ENCODE measurements at places on chromosomes 2 and 18. TPM values are rescaled to one million over a fixed set of nuclear protein-coding genes. Genes with fewer than 3 reads are reported as not detected.

The BUB1 gene
- 45.8 TPM for total RNA-seq

GRCh38 chr2:20282916-20283592 is 58.1 kb upstream of the SDC1 start:
- peak; percentile 33 for DNase-seq

The DSG4 gene
- not detected for total RNA-seq

DNA sequence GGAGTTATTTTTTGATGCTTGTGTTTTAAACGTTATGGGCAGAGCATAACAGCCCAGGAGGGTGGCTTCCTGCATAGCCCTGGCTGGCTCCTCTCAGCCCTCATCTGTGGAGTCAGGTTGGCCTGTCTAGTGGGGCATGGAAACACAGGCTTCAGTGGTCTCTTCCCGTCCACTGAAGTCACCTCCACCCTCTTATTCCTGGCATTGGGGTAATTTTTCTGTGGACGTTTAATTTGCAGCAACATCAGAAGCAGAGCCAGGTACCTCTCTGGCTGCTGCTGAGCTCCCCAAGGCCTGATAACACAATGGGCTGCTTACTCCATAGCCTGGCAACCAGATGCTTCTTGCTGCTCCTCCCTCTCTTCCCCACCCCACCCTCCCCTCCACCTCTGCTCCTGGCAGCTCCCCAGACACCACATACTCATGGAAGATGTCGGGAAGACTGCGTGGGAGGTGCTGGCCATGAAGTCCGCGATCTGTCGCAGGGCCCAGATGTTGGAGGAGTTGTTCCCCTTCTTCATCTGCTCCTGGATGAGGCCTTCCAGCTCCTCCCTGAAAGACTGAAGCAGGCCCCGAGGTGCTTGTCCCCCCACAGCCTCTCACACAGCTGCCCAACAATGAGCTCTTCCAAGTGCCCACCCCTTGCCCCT is 64.0 kb downstream of the ADD2 start:
- no peak for DNase-seq

DNA sequence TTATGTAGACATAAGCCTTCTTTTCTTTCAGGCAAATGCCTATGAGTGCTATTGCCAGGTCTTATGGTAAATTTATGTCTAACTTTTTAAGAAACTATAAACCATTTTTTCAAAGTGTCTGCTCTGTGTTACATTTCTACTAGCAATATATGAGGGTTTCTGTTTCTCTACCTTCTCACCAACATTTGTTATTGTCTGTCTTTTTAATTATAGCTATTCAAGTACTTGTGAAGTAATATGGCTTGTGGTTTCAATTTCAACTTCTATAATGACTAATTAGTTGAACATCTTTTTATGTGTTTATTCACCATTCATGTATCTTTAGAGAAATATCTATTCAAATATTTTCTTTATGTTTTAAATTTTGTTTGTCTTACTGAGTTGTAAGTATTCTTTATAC is 213.1 kb upstream of the MC4R start:
- no peak for DNase-seq

DNA sequence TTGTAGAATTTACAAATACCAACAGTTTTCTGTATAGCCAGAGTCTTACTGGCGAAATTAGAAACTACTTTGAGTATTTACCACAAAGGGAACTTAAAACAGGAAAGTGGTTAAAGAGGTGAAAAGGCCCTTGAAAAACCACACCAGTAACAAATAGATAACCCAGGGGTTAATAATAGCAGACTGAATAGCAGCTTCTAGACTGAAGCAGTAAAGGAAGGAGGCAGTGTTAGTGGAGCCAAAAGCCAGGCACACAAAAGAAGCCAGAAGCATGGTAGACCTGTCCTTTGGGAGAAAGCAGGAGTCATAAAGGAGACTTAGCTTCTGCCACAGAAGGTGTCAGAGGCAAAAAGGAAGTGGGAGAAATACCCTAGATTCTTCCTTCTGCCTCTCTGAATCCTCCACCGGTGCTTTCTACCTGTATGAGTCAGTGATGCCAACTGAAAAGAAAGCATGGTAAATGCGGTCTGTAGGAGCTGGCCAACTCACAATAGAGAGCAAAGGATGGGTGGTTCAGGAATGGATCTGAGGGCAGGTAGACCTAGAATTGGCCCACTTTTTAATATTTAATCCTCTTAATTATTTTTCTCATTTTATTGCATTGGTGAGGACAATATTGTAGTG is 97.3 kb downstream of the ARL6IP6 start:
- DNase-seq, result no peak

- no peak for DNase-seq
These were observed 11.2 kb downstream of the CFAP210 start for GRCh38 chr2:169683054-169683424.

GRCh38 chr2:55159037-55159651 is 72.9 kb downstream of the CLHC1 start:
- DNase-seq, result no peak

DNA sequence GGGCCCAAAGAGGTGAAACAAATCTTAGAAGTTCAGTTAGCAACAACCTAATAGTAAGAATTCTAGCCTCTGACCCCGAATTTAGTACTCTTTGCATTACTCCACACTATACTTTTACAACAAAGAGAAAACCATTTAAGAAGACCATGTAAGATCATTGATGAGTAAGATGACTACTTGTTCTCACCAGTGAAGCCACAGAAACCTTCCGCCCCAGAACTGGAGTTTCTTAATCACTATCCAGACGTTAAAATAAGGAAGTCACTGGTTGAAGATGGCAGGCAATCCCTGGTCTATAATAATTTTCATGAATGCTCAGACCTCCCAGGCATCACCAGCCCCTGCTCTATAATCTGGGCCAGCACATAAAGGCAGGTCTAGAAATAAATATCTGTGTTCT is 95.0 kb downstream of the TMEM163 start:
- DNase-seq, result no peak

GRCh38 chr2:16816016-16816415 is 150.4 kb upstream of the CYRIA start:
- DNase-seq, result no peak

The RAB17 gene
- not detected for total RNA-seq

DNA sequence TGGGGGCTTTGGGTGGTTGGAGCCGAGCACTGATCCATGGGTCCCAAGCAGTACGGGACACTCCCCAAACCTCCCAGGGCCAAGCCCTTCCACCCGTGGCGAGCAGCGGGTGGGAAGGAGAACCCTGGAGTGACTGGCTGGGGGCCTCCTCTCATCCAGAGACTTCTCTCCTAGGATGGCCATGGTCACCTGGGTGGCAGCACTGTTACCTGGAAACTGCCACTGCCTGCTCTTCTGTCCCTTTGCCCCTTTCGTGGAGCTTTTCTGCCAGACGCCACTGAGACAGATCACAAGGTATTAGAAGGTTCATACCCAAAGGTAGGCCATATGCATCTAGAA is 26.9 kb downstream of the CENPO start:
- DNase-seq, result no peak

The LIPG gene
- total RNA-seq, result under 0.01 TPM

- peak; percentile 42 for DNase-seq
These were observed 76.3 kb upstream of the GALNT5 start for GRCh38 chr2:157181234-157181633.

GRCh38 chr2:98867539-98868309 is 68.3 kb downstream of the CRACDL start:
- DNase-seq, result peak; percentile 33

The EVX2 gene
- not detected for total RNA-seq

The FEV gene
- not detected for total RNA-seq

The UGT1A6 gene
- total RNA-seq, result not detected

- DNase-seq, result no peak
These were observed 18.6 kb downstream of the ZBTB14 start for GRCh38 chr18:5276947-5277346.

DNA sequence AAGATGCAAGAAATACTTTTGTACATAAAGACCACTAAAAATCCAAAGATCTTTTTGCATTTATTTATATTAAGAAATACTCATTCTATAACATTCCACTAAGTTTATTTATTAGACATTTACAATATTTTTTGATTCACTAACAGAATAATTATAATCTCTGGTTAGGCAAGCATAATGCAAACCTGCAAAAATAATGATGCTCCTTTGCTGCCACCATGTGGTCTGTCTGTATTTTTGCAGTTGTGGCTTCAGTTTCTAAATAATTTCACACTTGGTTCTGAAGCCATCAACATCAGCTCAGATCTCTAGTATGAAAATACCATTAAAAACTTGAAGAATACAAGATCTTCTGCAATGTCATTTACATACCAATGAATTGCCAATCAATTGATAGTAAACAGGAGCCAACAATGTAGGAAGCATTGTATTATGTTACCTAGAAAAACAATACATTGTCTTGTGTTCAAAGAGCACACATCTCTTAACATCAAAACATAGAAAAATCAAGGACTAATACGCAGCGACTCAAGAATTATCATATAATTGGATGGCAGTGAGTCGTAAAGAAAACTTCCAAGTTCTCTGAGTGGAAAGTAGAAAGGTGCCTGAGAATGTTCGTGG is 28.8 kb upstream of the WDR75 start:
- DNase-seq, result peak; percentile 74

DNA sequence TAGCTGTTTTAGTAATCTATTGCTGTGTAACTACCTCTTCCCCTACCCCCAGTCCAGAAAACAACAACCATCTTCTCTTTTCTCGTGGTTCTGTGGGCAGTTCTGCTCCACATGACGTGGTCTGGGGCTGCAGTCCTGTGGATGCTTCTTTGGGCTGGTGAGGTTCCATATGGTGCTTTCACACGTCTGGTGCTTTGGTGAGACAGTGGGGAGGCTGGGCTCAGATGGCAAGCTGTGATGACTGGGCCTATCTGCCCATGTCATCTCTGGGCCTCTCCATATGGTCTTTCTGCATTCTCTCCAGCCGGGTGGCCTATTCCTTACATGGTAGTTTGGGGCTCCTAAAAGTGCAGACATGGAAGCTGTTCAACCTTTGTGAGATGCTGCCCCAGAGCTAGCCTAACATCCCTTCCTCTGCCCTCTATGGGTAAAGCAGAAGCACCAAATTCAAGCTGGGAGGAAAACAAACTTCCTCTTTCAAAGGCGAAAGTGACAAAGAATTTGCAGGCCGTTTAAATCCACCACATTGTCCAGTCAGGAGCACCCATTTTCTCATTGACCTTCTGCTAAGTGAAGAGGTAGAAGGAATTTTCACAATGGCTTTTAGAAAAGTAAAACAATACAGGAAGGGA is 68.3 kb upstream of the IL1R1 start:
- no peak for DNase-seq

DNA sequence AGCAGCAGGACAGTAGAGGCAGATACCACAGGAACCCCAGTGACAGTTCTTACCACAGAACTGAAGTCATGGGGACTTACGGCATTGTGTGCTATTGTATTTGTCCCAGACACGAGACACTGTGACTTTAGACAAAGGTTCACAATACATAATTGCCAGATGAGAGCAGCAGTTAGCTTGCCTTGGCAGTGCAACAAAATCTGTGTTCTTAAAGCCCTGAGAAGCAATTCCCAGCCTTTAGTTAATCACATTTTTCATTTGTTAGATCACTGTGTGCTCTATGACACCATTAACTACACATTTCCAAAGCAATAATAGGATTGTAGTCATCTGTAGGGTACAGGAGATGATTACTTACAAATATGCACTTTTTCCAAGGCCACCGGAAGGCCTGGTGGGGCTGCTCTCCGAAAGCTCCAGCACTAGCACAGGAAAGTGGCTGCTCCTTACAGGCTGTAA is 97.5 kb upstream of the LDLRAD4 start:
- peak; percentile 54 for DNase-seq

The TRABD2A gene
- 19.7 TPM for total RNA-seq

The FSHR gene
- total RNA-seq, result not detected

DNA sequence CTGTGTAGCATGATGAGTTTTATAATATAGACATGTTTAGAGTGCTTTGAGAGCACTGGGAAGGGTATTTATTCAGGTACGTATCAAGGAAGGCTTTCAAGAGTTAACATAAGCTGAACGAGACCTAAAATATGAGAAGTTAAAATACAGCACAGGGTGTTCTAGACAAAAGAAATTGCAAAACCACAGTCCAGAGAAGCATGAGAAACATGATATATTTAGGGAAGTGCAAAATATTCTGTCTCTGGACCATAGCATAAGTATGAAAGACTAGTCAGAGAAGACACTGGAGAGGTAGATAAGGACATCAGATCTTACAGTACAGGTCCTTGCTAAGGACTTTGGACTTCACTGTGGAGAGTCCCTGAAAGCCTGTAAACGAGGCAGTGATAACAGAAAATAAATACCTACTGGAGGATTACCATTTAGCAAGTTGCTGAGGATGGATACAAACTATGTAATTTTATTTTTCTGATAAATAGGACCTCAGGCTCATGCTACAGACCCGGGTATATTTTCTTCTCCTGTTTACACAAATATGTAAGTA is 43.7 kb downstream of the FSIP2 start:
- DNase-seq, result no peak

DNA sequence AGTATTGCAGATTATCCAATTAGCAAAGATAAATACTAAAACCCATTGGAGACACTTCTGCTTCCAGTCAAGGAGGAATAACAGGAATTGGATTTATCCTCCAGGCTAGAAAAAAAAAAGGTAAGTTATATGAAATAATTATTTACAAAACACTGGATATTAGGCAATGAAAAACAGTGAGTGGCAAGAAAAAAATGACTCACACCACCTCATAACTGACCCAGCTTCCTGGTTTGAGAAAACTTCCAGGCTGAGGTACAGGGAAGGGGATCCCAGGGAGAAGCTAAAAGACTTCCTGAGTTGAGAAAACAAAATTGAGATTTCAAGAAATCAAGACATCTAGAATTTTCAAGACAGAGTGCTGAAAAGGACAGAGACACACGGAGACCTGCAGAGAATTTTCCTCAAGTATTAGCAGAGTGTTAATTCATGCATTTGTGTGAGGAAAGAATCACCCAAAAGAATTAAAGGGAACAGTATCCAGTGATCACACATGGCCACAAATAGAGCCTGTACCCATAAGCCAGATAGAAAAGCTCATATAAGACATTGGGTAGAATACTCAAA is 17.4 kb downstream of the SRD5A2 start:
- no peak for DNase-seq

The ERMN gene
- not detected for total RNA-seq

GRCh38 chr2:104885119-104885782 is 31.3 kb downstream of the POU3F3 start:
- no peak for DNase-seq

DNA sequence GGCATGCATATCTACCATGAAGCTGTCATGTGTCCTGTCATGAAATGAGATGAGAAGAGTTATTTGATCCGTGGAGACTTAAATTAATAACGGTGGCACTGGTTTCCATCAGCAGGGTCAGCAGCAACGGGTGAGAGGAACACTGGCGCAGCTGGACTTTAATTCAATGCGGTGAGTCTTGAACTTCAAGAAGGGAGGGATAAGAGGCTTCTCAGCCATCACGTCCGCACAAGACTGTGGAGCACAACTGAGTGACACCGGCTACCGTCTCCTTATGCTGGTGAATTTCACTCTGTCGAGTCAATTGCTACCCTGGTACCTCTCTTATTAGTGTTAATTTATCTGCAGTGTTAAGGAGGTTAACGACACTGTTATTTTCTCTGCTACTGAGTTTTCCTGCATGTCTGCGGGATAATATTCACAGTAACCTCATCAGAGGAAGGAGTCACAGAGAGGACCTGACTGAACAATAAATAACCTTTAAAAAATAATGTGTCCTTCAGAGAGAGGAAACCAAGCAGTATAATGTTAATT is 236.8 kb downstream of the EPHA4 start:
- no peak for DNase-seq

The CGREF1 gene
- 0.28 TPM for total RNA-seq

GRCh38 chr18:8471372-8471771 is 137.9 kb upstream of the RAB12 start:
- DNase-seq, result no peak

Data from IMR-90 (cell line).